GM23248 (cell line): ENCODE measurements at places on chromosomes 11 and 22. TPM values are rescaled to one million over a fixed set of nuclear protein-coding genes. Genes with fewer than 3 reads are reported as not detected.

Gene C1QTNF5
- total RNA-seq, result 23.4 and 27.9 TPM in 2 replicates

Gene OR4C11
- total RNA-seq, result not detected in 2 replicates

Gene OR2AG1
- not detected in 2 replicates for total RNA-seq

Gene GSC2
- not detected in 2 replicates for total RNA-seq

Gene FOSL1
- total RNA-seq, result 80.6 and 88.9 TPM in 2 replicates

Gene LINC01488
- total RNA-seq, result not detected in 2 replicates

Gene NLRP14
- total RNA-seq, result not detected in 2 replicates

Gene PHOX2A
- total RNA-seq, result not detected in 2 replicates

- peak; percentile 72 for DNase-seq
These were observed 4.2 kb upstream of the ANO1 start for GRCh38 chr11:70073871-70074371.

GRCh38 chr11:126607374-126607773, 251.9 kb downstream of the ST3GAL4 start:
- DNase-seq, result peak; percentile 89

DNA sequence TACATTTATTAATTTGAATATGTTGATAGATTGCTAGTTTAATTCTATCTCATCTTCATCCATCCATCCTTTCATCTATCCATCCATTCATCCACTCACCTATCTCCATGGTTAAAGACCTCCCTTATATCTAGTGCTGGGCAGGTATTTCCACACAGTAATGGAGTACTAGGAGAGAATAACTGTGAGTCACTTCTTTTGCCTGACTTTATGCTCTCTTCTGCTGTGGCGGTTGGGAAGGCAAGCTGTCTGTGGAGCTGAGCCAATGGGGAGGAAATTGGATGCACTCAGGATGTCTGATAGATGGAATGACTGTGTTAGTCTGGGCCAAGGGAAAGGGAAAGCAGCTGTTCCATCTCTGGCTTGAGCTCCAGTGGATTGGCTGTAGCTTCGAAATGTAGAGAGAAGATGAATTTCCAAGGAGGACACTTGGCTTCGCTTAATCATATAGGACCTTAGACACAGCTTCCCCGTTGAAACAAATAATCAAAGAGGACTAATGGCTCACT, 60.3 kb downstream of the NELL1 start:
- DNase-seq, result no peak

GRCh38 chr11:119774172-119774763, 45.3 kb upstream of the NECTIN1 start:
- peak; percentile 54 for DNase-seq

DNA sequence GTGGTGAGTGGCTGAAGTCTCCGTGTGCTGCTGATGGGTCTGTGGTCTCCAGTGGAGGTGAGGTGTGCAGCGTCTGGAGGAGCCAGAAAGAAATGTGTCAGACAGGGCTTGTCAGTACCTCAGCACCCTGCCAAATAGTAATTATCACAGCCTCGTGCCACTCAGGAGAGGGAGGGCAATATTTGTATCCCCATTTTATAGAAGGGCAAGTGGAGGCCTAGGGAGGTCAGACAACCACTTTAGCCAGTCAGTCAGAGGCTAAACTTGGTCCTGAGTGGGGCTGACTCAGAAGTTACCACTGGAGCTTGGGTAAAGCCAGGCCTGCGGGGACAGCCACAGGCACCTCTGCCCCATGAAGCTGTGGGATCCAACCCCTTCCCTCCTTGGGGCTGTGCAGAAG, 11.5 kb upstream of the ELF5 start:
- no peak for DNase-seq

DNA sequence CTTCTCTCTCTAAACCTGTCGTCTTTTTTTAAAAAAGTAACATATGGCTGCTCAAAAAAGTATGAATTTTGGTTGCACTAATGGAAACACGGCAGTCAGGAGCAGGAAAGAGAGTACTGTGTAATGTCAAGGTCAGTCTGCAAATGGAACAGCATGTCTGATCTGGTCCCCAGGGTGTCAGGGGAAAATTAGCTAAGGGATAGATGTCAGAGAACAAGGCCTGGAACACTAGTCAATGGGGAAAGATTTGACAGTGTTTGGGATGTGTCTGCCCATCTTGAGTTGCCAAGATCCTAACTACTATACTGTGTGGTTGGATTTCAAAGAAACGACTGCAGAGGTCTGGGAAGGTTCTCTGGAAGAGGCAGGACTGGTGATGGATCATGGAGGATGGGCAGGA, 65.7 kb upstream of the PHOX2A start:
- DNase-seq, result no peak

DNA sequence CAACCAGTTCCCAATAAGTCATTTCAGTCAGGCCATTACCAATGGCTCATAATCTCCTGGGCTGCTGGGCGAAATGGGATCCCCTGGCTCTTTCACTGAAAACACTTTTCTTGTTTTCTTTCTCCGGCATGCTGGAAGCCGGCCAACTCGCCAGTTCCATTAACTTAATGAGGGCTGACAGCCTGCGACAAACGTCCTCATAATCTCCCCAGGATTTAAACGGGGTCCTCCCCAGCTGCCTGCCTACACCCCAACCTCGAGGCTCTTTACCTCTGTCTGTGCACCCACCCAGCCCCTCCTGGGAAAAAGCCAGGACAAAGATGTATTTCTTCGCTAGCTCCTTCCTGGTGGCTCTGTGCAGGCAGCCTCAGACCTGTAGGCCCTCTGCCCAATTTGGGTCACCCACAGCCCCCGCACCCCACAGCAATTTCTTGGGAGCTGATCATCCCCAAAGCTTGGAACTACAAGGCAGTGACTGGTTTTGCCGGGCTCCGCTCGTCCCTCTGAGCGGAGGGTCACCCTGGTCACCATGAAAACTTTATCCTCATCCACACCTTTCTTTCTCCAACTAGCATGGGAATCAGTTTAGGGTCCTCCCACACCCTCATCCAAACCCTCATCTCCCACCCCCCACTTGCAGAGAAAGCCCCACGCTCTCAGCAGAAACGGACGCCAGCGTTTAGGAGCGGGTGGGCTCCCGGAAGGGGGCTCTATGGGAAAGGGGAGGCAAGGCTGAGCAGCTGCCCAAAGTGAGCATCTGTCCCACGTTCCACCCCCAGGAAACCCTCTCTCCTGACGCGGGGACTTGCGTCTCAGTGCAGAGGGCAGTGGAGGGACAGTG, 51.1 kb upstream of the KCNQ1OT1 start:
- DNase-seq, result no peak

DNA sequence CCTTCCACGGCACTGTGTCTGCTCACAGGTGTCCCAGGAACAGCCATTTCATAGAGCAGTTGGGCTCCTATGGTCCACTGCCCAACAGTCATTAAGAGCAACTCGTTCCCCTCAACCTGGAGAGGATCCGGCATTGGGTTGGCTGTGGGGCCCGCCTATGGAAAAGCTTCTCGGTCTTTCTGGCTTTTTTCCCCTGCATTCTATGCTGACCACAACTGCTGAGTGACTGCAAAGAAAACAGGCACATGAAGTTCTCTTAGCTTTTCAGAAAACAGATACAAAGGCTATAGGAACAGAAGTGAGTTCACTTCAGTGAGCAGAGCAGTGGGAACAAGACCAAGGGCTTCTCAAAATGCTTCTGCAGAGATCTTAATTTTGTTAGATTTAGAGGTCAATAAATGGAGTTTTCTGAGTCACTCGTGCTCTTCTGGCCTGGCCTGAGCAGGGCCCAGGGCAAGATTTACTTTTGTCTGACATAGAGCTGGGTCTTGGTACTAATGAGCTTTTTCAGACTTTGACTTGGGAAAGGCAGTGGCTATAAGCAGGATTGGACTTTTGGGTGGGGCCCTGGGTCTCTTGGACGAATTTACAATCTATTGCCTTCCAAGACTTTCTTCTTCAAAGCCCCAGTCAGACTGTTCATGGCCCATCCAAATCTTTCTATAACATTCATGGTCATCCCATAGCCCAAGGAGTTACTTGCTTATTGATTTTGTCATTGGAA, 13.6 kb upstream of the APOL5 start:
- peak; percentile 4 for DNase-seq

DNA sequence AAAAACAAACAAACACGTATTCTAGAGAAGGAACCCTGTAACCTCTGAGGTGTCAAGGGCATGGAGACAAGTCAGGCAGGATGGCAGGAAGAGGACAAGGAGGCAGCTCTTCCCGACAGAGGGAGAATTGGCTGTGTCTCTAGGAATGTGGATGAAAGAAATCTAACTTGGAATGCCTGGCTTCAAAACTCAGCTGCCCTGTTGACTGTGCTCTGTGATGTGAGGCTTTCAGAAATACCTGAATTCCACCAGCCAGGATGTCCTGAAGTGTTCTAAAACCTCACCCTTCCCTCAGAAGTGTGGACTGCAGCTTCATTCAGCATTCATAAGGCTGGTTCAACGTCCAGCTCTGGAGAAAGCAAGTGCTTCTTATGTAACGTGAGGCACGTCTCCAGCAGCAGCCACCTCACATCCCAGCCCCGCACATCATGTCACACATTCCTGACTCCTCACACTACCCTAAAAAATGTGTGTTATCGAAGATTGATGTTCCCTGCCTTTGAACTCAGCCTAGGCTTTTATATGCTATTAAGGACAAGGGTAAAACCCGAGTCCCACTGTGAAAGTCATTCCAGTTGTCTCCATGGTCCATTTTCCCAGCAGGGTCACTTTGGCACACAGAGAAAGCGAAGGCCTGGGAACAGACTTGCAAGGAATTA, 398.9 kb downstream of the ETS1 start:
- peak; percentile 60 for DNase-seq
